ENCODE measurements at places on chromosomes 5 and 9.

DNA sequence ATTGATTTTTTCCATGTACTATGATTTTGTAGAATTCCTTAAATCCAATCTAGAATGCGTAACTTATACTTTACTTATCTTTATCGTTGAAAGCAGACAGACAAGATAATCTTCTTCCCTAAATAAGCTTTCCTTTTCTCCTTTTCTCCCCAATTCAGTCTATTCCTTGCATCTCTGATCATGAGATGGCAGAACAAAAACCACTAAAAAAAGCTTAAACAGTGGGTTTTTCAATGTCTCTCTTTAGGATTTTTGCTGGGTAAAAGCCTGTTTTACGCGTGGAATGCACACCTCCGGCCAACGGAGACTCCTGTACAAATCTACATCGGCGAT, 755 bp downstream of the CDKN2B start:
- no peak for DNase-seq

GRCh38 chr5:120146787-120147186, 317.3 kb upstream of the PRR16 start:
- DNase-seq = no peak

DNA sequence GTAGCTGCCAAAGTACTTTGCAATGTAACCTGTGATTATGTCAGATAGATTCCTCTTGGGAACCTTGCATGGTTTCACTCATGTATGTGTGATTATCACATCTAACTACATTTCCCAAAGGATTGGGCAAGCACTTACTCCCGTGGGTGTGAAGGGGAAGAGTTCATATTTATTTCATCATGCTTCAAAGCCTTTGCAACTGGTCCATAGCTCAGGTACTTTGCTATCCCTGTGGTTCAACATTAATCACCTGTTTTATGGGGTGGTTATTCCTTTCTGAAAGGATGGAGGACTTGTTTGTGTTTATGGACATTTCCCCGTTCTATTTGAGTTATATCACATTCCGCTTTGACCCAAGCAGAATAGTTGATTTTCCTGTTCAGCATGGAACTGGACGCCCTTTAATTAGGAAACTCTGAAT, 13.6 kb upstream of the ERMP1 start:
- DNase-seq = no peak

DNA sequence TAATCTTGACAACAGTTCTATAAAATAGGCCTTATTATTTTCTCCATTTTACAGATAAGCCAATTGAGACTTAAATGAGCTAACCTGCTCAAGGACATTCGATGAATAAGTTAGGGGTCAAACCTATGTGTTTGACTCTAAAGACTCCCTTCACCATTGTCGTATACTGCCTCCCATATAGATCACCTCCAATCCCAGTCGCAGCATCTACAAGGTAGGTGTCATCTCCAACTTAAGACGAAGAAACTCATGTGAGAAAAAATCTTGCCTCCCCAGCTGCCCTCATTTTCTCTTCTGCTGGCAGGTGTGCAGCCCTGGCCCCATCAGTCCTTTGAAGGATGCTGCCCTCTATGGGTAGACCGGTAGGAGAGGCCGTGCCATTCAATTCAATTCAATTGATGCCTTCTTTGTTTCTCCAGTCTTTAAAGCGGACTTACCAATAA, 75.2 kb upstream of the SMARCA2 start:
- DNase-seq = no peak

DNA sequence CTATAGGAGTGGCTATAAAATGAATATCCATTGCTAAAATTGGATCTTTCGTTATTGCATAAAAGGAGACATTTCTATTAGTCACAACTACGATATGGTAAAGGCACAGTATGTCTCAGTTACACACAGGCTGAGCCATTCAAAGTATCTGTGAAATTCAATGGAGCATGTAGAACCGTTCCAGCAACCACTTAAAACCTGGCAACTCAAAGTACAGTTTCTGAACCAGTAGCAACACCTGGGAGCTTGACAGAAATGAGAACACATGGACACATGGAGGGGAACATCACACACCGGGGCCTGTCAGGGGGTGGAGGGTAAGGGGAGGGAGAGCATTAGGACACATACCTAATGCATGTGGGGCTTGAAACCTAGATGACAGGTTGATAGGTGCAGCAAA, 15.4 kb downstream of the POC5 start:
- no peak for DNase-seq

- no peak for DNase-seq
Measured at GRCh38 chr5:87020099-87020934, 247.4 kb upstream of the RASA1 start.

Data from AG04449 (cell line).